CD4-positive, alpha-beta T cell treated with Interleukin-6 for 4 hours (primary cell): ENCODE measurements at places on chromosomes 1 and 21.
A peak's percentile ranks its signal among the peaks of the same experiment; 100 is the strongest.

DNA sequence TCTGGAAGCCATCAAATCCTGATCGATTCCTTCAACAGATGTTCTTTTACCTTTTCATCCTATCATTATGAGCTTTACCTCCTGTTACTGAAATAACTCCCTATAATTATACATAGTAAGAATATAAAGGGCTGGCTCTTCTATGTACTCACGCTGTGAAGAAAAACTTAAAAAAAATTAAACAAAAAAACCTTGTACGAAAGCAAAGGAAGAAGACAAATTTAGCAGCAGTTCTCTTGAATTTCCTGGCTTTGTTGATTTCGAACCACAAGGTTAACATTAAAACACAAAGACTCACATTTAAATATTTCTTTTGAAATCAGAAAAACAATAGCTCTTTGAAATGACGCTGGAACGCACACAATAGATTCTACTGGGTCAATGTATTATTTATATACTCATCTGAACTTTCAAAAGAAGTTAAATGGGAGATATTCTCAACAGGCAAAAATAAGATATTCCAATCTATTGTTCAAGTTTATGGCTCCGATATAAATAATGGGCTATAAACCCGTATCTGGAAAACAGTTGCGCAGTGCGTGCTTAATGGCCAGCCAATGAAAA lies 13.6 kb upstream of the SPEN start:
- no peak for DNase-seq

DNA sequence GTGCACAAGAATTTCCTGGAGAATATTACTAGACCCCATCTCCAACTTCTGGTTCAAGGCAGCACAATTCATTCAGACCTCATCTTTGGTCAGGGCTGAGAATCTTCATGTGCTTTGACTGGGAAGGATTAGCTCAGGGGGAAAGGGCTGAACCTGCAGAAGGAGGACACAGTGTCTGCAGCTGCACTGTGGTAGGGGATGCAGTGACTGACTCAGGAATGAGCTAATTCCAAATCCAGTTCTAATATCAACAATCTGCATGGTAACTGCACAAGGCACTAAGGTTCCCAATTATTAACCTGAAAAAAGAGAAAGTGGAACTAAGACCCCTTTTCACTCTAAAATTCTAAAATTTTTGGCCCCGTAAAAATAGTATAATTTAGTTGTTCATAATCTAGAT lies 31.6 kb downstream of the TTLL7 start:
- no peak for DNase-seq

DNA sequence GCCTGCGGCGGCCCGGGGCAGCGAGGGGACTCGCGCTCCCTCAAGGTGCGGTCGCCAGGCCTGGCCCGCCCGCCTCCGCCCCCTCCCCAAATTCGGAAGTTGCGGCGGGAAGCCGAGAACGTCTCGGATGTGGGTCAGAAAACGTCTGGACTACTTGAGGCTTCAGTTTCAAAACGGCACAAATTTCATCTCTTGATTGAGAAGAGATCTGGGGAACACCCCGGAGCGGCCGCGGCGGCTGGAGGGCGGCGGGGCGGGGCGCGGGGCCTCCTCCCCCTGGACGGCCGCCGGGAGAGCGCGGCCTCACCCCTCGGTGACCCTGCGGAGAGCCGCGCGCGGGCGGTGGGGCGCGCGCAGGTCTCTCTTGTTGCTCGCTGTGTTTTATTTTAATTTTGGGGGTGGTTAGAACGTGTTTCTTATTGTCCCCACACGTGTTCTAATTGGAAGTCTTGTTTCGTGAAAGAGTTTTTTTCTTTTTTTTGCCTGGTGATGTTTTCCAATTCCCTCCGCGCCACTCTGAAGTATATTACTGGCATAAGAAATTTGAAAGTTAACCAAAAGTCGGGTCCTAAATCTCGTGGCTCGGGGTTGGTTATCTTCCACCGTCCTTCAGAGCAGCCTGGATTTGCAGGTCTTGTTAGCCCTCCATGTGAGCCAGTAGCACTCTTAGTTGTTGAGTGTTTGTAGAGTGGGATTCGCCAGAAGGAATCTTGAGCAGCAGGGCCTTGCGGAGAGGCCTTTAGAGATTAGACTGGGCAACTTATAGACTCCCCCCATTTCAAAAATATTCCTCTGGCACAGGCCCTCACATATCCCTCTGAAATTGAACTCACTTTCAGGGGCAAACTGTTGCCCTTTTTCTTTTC lies 749 bp downstream of the PCBP3 start:
- DNase-seq = peak; percentile 28

- no peak for DNase-seq
These were observed at the start of gene C1orf116 for GRCh38 chr1:207032528-207033017. TSS of gene C1orf116 (minus strand) at chr1:207032756. CDS start at chr1:207027598, 5,158 bp downstream.

DNA sequence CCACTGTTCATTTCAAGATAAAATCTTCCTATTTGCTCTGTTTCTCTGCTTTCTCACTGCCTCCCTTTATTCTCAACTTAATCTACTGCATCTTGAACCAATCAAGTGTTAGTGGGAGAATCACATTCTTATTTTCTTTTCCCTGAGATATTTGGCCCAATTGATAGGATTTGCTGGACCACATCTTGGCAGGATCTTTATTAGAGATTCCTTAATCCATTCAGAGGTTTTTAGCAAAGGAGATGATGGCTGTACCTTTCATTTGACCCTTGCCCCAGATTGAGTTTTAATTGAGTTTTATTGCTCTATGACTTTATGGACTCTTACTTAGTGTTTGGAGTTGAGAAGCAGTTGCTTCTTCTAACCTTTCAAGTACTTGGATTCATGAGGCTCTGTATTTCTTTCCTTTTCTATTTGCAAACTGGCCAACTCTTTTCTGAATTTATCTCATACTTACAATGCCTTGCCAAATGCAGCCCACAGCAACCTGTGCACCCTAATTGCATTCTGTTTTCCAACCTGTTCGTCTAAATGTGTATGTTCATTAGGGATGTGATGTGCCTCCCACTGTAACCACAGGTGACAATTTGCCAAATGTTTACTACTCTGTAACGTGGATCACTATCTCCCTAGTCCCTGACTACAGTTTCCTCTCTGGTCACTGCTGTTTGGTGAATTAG lies 274.8 kb upstream of the KAZN start:
- DNase-seq = no peak

GRCh38 chr1:223820515-223820858 lies 25.3 kb downstream of the TP53BP2 start:
- no peak for DNase-seq

GRCh38 chr21:17539743-17540341 lies 27.0 kb downstream of the CXADR start:
- no peak for DNase-seq

DNA sequence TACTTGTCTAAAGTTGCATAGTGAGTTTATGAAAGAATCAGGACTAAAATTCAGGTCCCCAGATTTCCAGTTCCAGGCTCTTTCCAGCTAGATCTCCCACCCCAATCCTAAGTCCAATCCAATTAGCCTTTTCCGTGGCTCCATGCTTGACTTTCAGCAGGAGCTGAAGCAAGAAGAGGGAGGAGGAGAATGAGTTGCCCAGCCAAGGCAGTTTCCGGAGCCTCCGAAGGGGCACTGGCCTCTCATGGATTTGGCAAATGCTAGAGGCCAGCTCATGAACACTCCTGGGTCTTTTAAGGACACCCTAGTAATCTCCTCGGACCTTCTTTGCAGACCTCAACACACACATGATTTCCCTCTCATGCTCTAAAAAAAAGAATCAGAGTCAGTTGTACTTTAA lies 10.5 kb upstream of the LRRC52 start:
- no peak for DNase-seq

GRCh38 chr1:59752556-59753414 lies 62.0 kb upstream of the HOOK1 start:
- no peak for DNase-seq

DNA sequence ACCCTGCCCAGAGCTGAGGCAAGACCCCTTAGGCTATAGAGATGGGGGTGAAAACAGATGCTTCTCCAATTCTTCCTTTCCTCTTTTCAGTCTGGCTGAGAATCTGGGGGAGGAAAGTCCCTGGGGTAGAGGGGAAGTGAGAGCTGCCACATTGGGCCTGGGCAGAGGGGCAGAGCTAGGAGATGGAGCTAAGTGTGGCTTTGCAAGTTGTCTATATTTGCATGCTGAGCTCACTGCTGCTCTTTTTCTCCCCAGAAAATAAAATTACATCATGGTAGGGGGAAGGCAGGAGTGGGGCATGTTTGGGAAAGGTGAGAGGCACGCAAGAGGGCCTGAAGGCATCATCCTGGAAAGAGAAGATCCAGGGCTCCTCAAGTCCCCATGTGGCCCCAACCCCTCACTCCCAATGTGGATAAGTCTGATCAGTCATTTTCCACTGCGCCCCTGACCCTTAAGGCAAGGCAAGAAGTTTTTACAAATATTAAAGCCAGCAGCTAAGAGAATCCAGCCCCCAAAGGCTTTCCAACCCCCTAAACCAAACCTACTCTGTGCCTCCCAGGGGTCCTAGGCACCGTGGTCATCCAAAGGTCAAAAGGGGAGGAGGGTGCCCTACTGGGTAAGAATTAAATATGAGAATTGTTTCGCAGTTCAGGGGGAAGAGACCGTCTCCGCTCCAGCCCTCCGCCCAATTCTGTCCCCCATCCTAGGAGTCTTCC lies 500 bp upstream of the PEA15 start:
- DNase-seq = no peak

GRCh38 chr21:45699251-45699942 lies 55.9 kb downstream of the PCBP3 start:
- no peak for DNase-seq

DNA sequence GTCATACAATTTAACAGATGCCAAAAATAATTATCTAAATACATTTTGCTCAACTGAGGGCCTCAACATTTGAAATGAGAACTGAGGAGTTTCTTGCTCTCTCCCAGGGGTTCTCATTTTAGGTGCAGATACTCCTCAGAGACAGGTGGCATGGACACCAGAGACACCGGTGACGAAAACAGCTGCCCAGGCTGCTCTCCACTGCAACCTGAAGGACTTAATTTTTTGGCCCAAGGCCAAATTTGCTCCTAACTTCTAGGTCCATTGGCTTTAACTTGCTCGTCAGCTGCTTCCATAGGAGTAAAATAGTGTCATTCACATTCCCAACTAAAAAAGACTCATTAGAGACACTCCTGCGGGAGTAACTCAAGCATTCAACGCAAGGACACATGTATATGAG lies 87.0 kb downstream of the NRIP1 start:
- DNase-seq = no peak

GRCh38 chr1:200969726-200970561 lies 53.6 kb downstream of the KIF21B start:
- DNase-seq = no peak

DNA sequence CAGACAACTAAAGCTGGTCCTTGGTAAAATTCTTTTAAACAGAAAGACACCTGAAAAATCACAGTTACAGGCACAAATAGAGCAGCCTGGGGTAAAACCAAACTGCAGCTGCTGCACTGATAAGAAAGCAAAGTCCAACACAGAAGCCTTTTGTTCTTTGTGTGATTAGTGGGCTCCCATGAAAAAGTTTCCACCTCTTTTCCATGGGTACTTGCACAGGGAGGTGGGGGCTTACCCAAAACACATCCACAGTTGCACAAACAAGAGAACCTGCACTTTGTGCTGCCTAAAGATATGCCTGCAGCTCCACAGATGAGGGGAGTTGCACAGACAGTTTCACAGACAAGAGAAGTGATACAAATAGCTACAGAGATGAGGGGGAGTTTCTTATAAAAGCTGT lies 106.7 kb upstream of the SLC5A9 start:
- no peak for DNase-seq

- no peak for DNase-seq
These were observed 18.9 kb downstream of the LHX4 start for GRCh38 chr1:180248731-180249681.

- no peak for DNase-seq
These were observed 38.3 kb downstream of the IRF2BP2 start for GRCh38 chr1:234571702-234572101.

DNA sequence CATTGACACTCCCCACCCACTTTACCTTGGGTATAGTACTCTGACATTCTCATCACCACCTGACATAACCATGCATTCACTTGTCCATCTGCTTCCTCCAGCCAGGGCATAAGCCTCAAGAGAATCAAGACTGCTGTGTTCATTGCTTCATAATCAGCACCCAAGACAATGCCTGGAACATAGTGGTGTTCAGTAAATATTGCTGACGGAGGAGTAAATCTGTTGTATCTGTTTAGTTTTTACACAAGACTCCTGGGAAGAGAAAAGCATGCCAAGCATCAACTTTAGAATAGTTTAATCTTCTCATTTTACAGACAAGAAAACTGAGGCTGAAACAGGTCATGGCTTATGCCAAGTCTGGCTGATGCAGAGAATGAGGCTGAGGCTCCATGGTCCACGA lies 173.9 kb upstream of the DUSP10 start:
- no peak for DNase-seq

- peak; percentile 42 for DNase-seq
These were observed 54.6 kb upstream of the ECE1 start for GRCh38 chr1:21344750-21345443.

DNA sequence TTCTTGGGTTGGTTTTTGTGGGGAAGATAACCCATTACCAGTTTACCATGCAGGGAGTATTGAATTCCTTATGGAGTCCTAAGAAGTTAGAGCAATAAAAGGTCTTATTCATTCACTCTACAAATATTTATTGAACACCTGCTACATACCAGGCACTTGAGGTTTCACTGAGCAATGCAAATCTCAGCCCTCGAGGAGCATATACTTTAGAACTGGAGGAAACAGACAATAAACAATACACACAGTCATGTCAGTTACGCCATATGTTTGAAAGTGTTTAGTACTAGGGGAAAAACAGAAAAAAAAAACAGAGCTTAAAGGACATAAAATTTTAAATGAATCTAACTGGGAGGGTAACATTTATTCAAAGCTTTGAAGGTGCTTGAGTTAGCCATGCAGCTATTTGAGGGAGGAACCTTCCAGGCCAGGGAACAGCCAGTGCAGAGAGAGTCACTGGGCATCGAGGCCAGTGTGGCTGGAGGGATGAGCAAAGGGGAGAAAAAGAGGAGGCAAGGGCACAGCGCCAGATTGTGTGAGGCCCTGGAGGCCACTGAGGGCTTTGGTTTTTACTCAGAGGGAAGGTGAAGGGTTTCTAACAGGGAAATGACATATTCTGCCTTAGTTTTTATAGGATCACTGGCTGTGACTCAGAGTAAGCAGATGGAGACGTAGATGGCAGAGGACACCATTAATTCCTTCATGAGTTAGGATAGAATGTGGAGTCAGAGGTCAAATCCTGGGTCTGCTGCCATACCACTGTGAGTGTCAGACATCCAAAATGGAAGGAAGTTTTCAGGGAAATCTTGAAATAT lies 32.7 kb downstream of the C1orf21 start:
- no peak for DNase-seq

DNA sequence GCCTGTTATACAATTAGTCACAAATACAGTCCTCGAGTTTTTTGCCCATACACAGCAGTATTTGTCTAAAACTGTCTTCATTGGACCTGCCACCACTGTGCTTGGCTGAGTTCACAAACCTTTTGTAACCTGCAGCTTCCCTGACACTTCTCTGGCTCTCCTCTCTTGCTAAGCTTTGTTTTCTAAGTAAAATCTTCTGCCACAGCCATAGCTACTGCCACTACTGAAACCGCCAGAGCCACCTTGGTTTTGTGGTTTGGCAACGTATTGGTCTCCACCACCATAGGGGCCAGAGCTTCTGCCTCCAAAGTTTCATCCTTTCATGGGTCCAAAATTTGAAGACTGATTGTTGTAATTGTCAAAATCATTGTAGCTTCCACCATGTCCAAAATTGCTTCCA lies 668.2 kb upstream of the BRINP3 start:
- DNase-seq = no peak

- DNase-seq = no peak
These were observed 2.9 kb upstream of the SH3D21 start for GRCh38 chr1:36303244-36303643.
